ENCODE measurements at places on chromosomes 2 and 18.

- DNase-seq: no peak
These were observed 85.8 kb downstream of the EPAS1 start for GRCh38 chr2:46383113-46383395.

GRCh38 chr2:217090024-217090473, 230.2 kb upstream of the TNP1 start:
- peak; percentile 72 for DNase-seq

- no peak for DNase-seq
These were observed 109.0 kb downstream of the LAMA3 start for GRCh38 chr18:23798249-23798648.

DNA sequence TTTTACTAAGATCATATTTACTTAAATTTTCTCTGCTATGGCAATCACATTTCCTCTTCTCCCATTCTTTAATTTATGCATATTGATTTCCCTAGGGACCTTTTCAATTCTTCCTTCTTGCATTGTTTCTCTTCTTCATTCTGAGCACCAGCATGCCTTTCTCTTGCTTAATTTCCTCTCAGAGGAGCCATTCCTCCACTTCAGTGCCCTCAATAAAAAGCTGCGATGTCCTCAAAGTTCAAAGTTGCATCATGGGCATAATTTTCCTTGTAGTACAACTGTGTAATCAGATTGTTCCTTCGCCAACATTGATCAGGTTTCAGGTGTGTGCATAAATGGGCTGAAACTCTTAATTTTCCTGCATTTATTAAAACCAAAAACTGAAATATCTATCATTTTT, 21.8 kb upstream of the CD226 start:
- no peak for DNase-seq

DNA sequence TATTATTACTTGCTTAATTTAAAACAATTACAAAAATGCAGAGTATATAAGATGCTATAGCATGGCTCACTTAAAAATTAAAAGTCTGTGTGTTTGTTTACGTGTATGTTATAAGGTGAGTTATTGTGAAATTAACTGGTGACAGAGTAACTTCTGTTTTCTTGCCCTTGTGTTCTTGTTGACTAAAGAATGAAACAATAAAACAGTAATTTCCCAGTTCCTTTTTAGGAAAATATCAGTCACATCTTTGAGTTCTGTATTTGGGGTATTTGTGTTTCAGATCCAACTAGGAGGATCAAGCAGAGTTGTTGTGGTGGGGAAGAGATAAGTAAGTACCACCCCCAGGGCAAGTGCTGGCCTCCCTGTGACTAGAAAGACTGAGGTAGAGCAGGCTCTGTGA, 143.6 kb downstream of the CCDC148 start:
- no peak for DNase-seq

GRCh38 chr18:55251254-55251971, 292.2 kb upstream of the CCDC68 start:
- DNase-seq: no peak

DNA sequence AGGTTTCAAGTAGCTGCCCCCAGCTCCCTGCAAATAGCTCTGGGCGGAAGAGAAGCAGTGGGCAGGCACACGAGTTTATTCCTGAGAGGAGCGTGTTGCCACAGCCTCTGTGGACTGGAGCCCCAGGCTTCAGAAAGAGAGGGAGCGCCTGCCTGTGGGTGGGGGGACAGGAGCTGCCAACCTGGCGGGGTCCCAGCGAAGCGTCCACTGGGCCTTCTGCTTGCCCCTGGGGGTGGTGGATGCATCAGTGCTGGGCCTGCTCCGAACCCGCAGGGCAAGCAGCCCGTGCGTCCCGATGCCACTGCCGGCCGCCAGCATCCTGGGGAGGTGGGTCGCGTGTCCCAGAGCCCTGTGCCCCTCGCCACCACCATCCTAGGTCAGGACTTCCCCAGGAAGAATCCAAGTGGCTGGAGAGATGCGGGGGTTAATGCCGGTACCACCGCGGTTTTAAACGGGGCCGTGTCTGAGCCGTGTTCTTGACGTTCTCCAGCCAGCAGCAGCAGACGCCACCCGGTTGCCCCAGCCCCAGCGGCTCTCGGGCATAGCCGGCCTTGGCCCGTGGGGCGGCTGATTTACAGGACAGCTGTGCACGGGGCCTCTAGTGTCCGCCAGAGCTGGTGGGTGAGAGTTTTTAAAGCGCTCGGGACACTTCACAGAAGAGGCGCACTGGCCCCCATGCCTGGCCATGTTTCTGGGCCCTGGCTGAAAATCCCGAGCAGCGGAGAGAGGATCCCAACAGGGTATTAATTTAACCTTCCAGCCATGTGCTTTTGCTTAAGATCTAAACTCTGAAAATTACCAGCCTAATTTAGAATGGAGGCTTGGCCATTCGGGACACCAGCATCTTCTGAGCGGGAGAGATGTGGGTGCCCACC, 84.7 kb downstream of the NFATC1 start:
- DNase-seq: no peak

GRCh38 chr2:176398243-176399073, 129.2 kb downstream of the MTX2 start:
- DNase-seq: no peak

GRCh38 chr2:96267159-96267971, 1.3 kb downstream of the CIAO1 start:
- peak; percentile 17 for DNase-seq

DNA sequence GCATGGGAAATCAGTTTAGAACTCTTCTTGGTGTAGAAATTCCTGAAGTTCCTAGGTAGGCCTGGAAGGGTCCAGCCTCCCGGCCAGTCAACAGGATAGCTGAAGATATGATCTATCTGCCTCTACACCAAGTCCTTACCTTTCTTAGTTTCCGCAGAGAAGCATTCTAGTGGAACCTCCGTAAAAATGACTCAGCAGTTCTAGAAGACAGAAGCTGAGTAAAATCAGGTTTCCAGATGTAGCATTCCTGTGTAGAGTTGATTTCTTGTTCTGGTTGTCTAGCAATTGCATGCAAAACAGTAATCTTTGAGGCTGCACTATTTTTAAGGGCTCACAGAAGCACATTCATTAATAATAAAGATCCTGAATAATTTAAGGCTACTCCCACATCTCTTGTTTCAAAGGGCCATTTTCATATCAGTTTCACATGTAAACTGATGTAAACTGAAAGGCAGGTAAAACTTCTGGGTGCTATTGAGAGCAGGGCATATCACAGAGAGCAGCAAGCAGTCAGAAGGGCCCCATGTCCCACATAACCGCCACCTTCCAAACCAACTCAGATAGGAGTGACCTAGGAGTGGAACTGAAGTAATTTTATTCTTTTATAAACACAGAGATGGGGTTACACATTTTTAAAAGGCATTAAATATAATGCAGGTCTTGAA, 3.2 kb upstream of the DYTN start:
- no peak for DNase-seq

DNA sequence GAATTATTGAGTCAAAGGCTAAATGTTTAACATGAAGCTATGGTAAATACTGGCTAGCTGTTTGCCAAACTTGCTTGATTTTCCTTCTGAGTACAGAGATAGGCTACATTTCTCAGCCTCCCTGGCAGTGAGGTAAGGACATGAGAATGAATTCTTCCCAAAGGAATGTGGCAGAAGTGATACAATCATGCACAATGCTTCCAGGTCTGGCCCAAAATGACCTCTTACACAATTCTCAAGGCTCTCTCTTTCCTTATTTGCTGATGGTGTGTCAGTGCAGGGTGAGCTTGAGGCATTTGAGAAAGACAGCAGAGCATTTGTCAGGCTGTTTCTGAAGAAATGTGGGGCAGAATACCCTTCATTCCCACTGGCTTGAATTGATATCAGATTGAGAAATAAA, 95.6 kb upstream of the NABP1 start:
- no peak for DNase-seq

DNA sequence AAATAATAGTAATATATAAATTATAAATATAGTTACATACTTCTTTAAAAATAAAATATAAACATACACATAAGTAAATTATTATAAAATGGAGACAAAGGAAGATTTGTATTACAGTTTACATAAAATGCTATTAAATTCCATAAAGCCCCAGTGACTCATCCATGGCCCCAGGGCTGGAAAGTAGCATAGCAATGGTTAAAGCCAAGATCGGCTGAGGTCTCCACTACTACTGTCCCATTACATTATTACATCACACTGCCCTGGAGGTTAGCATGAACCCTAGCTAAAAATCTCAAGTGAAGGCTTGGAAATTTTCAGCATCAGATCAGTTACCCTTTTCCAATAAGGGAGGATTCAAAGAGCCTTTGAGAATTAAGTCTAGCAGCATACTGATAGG, 936.2 kb downstream of the DSC3 start:
- no peak for DNase-seq

- DNase-seq: no peak
These were observed 87.7 kb downstream of the TGOLN2 start for GRCh38 chr2:85240055-85240454.

GRCh38 chr2:15732341-15733077, 140.8 kb downstream of the DDX1 start:
- DNase-seq: no peak

Measured in T-helper 1 cell (primary cell).